ENCODE measurements at places on chromosomes 12 and 14. TPM values are rescaled to one million over a fixed set of nuclear protein-coding genes. Genes with fewer than 3 reads are reported as not detected.

DNA sequence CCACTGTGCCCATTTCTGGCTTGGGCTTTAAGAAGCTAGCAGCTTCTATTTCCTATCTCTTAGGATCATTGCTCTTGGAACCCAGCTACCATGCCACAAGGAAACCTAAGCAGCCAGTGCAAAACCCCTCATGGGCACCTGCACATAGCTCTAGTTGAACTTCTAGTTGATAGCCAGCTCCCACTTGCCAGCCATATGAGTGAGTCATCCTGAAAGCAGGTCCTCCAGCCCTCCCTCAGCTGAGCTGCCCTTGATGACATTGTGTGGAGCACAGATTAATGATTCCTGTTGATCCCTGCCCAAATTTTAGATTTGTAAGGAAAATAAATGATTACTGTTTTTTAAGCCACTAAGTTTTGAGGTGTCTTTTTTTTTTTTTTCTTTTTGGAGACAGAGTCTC lies 234.2 kb upstream of the FBXO33 start:
- DNase-seq = no peak

The ARHGEF25 gene
- total RNA-seq = 10.2 TPM

DNA sequence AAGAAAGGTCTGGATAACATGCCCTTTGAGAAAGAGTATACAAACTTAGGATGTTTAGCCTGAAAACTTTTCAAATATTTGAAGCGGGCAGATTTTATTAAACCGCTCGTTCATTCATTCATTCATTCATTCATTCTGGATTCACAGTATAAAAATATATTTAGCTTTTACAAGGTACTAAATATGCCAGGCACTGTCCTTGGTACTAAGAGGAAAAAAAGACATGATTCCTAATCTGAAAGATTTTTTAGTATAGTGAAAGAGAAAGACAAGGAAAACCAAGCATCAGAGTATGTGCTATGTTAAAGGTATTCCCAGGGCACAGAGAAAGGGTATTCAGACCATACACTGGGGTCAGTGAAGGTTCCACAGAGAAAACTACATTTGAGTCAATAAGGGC lies 299.7 kb downstream of the BCAT1 start:
- no peak for DNase-seq

DNA sequence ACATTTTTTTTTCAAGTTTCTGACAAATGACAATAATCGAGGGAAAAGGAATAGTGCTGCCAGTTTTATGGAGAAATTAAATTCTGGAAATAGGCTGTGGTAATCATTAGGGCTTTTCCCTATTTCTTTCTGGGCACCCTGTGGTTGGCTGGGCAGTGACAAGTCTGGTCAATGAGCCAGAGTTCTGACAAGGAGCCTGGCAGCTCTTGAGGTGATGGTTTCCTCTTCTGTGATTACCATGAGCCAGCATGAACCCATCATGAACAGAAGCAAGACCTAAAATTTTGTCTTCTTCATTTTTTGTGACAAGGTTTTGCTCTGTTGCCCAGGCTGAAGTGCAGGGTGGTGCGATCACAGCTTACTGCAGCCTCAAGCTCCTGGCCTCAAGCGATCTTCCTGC lies 115.8 kb downstream of the TRAFD1 start:
- DNase-seq = no peak

DNA sequence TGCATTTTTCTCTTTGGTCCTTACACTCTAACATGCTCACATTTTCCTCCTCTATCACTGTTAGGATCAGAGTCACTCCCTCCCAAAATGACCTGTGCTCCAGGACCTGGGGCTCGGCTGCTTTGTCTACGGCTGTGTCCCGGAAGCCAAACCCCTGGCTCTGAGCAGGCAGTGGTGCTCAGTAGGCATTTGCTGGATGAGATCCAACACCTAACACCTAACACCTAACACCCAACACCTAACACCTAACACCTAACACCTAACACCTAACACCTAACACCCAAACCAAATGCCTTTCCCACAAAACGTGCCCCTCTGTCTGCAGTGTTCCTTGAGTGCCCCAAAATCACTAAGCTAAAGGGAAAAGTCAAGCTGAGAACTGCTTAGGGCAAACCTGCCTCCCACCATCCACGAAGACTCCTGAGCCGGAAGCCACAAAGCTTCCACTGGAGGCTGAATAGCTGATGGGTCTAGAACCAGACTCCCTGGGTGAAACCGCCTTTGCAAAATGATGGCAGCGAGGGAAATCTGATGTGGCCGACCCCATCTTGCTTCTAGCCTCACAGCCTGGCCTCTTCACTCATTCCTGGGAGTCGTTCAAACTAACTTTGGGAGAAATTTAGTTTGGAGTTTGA lies 29.2 kb downstream of the HSP90AA1 start:
- no peak for DNase-seq

- DNase-seq = peak; percentile 93
Measured at GRCh38 chr12:40010899-40011774, 94.7 kb downstream of the SLC2A13 start.

DNA sequence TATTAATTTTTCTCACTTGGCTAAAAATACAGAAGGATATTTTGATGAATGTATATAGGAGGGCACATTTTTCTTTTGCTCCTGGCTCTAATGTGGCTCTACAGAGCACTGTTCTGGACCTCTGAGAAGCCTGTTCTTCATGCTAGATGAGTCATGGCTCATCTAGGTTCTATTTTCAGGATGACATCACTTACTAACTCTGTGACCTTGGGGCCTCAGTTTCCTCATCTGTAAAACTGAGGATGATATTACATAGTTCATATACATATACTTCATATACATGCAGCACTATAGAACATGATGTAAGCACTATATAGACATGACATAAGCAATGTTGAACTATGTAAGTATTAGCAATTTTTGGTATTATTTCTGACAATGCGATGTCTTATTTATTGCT lies 35.8 kb downstream of the SOCS2 start:
- no peak for DNase-seq

DNA sequence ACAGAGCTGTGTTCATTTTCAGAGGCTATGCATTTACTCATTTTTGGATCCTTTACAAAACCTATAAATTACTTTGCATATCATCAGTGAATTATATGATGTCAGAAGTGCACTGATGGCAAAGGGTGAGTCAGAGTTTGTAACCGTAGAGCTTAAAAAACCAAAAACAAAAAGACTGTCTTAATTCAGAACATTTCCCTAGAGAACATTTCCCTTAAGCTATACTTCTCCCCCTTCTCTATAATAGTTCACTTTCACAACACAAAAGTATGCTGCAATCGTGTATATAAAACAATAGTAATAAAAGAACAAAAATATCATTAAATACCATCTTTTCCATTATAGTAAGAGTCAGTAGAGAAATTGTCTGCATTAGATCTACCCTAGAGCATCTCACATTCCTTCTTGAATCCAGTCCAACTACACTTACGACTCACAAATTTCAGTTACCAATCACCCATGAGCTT lies 934.9 kb downstream of the LRFN5 start:
- no peak for DNase-seq

GRCh38 chr14:50784683-50785456 lies 46.1 kb downstream of the NIN start:
- DNase-seq = no peak

- DNase-seq = peak; percentile 94
Measured at GRCh38 chr12:59149995-59150642, 229.8 kb upstream of the LRIG3 start.

- peak; percentile 88 for DNase-seq
Measured at GRCh38 chr12:106918746-106919145, 37.0 kb upstream of the TMEM263 start.

- peak; percentile 60 for DNase-seq
Measured at GRCh38 chr14:32469388-32470160, 140.5 kb downstream of the AKAP6 start.

GRCh38 chr12:104115587-104115975 lies 22.4 kb downstream of the NFYB start:
- no peak for DNase-seq

- DNase-seq = peak; percentile 11
Measured at GRCh38 chr14:78725086-78725485, 554.9 kb downstream of the NRXN3 start.

GRCh38 chr14:43413084-43413483 lies 1094.0 kb downstream of the FSCB start:
- no peak for DNase-seq

DNA sequence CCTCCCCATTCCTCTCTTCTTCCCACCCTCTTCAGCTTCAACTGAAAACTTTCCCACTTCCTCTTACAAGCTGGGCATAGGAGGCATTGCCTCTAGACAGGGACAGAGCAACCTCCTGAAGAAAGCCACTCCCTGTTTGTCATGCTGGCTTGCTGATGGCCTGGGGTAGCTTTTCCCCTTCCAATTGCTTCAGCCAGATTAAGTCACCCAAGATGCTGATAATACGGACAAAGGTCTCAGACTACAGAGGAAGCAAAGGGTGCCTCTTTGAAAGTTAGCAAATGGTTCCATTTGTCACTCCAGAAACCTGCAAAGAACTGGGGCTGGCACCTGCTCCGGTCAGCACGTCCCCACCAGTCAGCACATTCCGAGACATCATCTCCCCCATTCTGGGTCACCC lies 6.0 kb downstream of the KRT2 start:
- no peak for DNase-seq

GRCh38 chr12:10363914-10364814 lies 25.7 kb downstream of the KLRK1 start:
- DNase-seq = no peak

DNA sequence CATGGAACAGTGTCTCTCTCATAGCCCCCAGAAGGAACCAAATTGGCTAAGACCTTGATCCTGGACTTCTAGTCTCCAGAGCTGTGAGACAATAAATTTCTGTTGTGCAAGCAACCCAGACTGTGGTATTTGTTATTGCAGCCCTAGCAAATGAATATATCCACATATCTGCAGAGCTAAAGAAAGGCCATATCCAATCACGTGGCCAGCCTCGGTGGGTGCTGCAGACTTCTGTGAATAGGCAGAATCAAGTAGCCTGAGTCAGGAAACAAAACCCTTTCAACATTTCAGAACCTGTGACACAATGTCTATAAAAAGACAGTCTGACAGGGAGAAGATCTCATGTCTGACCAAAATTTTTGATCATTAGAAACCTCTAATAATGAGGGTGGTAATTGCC lies 71.0 kb upstream of the CPM start:
- no peak for DNase-seq

- peak; percentile 24 for DNase-seq
Measured at GRCh38 chr14:35958499-35958898, 132.4 kb downstream of the BRMS1L start.

DNA sequence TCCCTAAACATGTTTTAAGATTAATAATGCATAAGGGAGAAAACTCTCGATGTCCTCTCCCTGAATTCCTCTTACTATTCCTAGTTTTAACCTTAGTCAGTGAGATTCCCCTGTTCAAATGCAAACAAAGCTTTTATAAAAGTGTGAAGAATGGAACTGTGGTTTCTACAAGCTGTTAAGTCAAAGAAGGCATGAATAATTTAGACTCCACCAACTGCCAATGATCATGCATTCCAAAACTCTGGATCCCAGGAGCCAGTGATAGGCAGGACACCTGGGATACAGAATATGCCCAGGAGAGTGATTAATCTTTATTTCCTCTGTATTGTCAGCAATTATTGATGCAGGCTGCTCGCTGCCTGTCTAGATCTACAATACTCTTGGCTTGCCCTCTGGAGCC lies 190.3 kb upstream of the ATF7IP start:
- no peak for DNase-seq

The RFX4 gene
- total RNA-seq = 2.1 TPM

The MYO1H gene
- not detected for total RNA-seq

The CABP1 gene
- 5.2 TPM for total RNA-seq

DNA sequence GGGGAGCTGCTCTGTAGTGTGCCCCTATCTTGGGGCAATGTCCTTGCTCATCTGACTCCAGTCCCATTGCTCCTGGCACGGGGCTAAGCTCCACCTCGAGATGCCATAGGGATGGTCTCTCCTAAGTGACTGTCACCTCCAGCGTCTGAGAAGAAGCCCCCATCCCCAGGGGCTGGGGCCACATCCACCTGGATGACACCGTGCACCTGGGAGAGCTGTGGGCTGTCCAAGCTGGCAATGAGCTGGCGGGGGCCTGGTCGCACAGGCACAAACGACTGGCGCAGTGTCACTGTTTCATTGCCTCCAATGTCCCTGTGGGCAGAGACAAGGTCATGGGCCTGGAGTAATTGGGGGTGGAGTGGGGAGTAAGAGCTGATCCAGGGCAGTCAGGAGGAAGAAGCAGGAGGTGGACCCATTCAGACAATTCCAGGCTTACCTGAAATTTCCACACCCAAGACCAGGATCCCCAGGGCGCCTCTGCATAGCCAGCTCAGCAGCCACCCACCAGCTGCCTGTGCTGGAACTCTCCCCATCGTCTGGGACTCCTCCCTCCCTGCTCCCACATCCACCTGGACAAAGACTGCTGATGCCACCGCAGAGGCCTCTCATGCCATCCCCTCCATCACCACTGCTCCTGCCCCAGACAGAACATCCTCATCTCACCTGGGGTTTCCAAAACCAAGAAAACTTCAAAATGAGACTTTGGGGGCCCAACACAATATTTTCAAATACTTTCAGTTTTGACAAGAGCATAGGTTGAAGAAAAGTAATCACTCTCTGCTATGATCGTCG lies 7.0 kb upstream of the TINF2 start:
- DNase-seq = no peak

- no peak for DNase-seq
Measured at GRCh38 chr12:48329199-48329939, 21.4 kb downstream of the ZNF641 start.

DNA sequence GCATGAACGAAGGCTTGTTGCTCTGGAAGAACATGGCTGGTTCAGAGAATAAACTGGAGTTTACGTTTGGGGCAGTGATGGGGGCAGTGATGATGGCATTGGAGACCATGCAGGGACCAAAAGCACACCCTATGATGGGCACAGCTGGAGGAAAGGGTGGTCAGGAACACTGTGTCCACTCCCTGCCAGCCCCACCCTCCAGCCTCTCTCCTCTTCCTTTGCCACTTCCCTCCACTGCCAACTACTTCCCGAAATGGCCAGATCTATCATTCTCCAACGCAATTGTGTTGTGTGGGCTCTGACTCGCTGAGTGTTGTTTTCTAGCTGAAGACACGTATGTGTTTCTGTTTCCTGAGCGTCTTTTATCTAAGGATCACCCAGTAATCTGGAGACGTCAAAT lies 39.3 kb upstream of the GSG1 start:
- no peak for DNase-seq

GRCh38 chr12:527729-528128 lies 68.0 kb downstream of the B4GALNT3 start:
- DNase-seq = no peak

GRCh38 chr12:67632005-67632404 lies 16.5 kb upstream of the DYRK2 start:
- no peak for DNase-seq

GRCh38 chr14:73634011-73634833 lies 10.6 kb upstream of the DNAL1 start:
- peak; percentile 94 for DNase-seq

DNA sequence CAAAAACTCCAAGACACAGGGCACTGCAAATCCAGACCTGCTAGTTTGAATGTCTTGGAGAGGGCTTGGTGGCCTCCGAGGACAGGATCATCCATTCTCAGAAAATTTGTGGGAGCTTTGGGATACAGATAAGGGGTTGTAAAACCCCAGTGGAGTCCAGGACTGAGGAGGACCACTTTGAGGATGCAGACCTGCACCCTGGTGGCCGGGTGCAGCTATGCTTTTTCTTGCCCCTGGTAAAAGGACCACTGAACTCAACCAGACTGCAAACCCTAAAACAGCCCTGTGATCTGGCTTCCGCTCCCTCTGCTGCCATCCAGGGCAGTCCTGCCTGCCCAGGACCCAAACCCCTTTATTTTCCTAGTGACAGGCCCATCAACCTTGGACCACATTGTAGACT lies 169.5 kb upstream of the DAAM1 start:
- DNase-seq = peak; percentile 44

The MYL2 gene
- not detected for total RNA-seq

Data from GM23338 (cell line).